Hematopoietic multipotent progenitor cell (in vitro differentiated cells): ENCODE measurements at places on chromosomes 2 and 18.

DNA sequence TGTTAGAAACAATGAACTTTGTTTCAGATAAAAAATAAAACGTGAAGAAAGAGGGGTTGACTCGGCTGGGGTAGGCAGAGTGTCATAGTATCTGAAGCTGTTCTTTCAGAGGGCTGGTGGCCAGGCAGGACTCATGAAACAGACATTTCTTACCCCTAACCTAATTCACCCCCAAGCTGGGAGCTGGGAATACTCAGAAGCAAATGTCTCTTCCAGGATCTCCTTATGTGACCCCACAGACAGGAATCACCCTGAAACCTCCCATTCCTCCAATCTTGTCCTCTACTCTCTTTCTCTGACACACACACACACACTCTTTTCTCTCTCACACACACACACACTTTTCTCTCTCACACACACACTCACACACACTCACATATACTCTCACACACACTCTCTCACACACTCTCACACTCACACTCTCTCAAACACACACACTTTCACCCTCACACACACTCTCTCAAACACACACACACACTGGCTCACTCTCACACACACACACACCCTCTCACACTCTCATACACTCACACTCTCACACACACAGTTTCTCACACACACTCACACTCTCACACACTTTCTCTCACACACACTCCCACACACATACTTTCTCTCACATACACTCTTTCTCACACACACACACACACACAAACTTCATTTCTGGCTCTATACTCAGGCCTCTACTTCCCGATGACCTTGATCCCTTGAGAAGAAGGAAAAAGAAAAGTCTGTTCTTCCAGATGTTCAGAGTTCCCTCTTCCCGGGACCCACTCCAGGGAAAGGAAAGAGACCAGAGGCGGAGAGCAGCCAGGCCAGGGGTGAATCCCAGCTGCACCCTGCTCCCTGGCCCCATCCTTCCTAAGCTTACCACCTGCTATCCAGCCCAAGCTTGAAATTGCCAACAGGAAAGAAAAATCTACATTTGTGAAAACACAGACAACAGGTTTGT, 167.7 kb downstream of the TXNL1 start:
- DNase-seq = no peak

- DNase-seq = peak; percentile 63
Measured at GRCh38 chr2:113138428-113139322, 11.3 kb downstream of the IL1RN start.

DNA sequence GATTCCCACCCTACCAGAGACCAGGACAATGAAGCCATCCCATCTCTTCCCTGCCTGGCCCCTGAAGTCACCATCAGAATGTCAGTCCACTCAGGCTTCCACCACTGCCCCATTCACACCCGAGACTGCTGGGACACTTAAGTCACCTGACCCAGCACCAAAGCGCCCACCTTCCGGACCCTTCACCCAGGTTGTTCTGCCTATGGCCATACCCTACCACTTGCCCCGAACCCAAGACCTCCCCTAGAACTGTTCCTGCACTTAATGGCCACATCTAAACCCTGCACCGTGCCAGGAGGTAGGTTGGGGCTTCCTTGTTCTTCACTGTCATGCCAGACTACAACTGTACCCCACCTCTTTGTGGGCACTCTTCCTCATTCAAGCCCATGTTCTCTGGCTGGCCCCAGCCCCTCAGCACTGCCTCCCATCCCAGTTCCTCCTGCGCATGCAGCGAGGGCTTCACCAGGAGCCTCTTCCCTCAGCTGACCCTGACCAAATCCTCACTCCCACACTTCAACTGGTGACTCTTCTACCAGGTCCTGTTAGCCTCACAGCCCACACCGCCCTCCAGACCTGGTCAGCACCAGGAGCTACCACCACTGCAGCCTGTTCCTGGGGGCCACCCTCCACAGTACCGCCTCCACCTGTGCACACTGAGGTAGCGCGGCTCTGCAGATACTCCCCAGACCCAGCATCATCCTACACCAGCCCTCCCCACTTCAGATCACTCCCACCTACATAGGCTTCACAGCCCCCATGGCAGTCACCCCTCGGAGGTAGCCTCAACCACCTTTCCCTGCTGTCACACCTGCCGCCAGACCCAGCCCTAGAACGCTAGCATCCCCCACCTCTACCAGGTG, 8.3 kb upstream of the ADRA2B start:
- no peak for DNase-seq

DNA sequence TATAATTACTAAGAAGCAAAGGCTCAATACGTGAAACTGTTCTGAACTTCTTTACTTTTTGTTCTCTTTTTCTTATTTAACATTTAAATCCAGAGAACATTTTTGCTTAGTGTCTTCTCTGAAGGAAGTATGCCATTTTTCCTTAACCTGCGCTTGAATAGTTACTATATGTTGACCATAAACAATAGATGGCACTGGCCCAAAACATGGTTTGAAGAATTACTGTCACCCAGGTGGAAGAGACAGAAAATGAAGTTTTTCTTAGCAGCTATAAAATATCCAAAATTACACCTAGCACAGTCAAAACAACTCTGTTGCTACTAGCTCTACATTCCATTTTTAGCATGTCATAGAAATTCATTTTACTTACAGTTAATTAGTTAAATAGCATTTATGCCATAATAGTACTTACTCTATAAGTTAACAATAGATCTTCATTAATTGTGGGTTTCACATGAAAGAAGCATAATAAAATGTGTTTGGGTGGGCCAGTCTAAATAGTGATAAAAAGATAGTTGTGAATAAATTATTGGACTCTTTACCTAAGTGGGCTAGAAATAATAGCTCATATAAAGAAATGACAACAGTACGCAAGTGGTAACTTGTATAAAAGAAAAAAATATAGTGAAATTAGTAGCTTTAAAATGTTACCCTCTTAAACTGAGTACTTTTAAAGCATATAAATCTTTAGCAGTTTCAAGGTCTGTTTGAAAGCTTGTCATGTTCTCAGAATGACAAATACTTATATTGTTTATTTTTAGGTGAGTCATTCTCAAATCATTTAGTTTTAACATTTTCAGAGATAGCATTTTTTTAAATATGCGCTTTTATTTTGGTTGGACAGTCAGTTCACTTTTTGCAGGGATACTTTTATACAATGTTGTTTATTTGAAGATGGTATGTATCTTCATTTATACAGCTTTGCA, 3.7 kb downstream of the ETAA1 start:
- no peak for DNase-seq

DNA sequence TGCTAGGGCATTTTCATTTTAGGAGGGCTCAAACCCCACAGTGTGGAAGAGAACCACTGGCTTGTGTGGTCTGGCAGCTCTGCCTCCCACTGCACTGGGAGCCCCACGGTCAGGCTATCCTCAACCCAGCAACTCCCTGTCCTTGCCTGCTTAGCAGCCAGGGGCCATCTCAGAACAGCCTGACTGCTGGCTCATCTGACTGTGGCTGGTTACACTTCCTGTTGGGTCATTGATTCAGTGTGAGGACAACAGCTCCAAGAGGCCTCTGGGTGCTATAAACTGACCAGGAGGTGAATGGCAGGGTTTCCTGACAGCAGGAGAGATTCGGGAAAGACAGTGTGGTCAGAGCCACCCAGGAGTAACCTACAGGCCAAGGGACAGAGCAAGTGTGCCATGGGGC, 40.1 kb downstream of the AMER3 start:
- DNase-seq = no peak

- DNase-seq = no peak
Measured at GRCh38 chr2:233847248-233847898, 7.0 kb downstream of the HJURP start.

DNA sequence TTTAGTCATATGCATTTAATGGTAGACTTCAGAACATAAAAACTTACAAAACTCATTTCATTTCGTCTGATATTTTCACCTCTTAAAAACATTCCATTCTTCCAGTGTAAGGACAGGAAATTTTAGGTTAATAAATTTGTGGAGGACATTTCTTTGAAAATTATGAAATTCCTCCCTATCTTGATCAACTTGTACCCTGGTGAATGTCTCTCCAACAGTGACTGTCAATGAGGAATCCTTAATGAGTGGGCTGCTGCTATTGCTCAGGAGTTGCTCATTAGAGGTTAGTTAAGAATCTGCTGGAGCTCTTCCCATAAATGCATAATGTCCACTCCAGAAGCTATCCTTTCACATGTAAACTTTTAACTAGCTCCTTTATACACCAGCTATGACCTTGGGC, 69.1 kb downstream of the LRP1B start:
- DNase-seq = no peak

- no peak for DNase-seq
Measured at GRCh38 chr2:108407864-108408729, 30.3 kb downstream of the SULT1C4 start.

GRCh38 chr2:20976527-20976926, 67.3 kb downstream of the APOB start:
- no peak for DNase-seq

- DNase-seq = no peak
Measured at GRCh38 chr2:201118961-201119854, 3.2 kb downstream of the CFLAR start.
